ENCODE measurements at places on chromosomes 5 and 9.

DNA sequence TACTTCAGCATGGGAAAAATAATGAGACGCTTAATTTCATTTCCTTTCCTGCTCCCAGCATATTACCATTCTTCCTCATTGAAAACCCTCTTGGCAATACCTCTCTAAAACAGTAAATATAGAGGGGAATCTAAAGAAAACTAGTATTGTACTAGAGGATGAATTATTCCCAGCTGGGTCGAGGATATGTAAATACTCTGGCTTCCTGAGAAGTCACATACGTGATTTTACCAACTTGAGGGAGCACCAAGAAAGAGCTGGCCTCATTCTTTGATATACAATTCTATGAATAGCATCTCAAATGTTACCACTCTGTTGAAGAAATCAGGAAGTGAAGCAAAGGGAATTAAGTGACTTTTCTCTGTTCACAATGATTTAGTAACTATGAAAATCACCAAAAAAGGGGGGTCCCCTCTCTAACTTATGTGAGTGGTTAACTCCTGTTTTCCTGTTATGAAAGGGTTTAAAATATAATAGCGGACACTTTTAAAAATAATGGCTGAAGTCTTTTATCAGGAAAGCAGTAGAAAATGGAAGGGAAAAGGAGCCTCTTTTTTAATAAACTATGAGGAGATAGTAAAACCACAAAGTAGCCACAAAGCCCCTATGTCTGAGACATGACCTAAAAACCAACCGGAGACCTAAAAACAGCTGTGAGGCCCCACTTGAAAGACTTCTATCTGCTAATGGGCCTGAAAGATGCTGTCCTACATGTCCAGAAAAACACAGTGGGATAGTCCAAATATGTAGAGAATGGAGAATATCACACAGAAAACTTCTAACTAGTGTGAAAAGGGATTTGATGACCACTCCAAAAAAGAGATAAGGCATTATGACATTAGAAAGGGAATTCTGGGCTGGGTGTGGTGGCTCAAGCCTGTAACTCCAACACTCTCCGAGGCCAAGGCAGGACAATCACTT lies 42.6 kb downstream of the LPAR1 start:
- DNase-seq, result no peak

GRCh38 chr5:62931153-62931950 lies 352.7 kb downstream of the LRRC70 start:
- DNase-seq, result no peak

GRCh38 chr9:120920806-120921178 lies 5.8 kb downstream of the TRAF1 start:
- no peak for DNase-seq

DNA sequence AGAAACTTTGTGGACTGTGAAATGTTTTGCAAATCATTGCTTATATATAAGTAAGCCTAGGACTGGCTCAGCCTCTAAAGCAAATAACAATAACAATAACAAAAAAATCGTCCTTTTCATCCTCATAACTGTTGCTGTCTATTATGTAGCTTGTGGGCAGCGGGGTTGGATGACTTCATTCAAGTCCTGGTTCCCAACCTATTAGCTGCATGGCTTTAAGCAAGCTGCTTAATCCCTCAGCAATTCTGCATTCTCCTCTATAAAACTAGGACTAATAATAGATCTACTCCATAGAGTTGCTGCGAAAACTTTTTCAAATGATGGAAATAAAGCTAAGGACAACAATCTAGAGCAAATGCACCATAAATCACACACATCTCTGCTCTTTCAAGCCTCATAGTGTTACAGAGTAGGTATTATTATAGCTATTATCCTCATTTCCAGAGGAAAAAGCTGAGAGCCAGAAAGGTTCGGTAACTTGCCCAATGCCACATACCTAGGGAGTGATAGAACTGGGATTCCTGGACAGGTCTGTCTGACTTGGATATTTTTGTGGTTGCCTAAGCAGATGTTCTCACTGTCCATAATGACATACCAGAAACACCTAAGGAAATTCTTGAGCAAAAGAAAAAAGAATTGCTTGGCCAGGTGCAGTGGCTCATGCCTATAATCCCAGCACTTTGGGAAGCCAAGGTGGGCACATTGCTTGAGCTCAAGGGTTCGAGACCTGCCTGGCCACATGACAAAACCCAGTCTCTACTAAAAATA lies 98.8 kb upstream of the ADRA1B start:
- no peak for DNase-seq

DNA sequence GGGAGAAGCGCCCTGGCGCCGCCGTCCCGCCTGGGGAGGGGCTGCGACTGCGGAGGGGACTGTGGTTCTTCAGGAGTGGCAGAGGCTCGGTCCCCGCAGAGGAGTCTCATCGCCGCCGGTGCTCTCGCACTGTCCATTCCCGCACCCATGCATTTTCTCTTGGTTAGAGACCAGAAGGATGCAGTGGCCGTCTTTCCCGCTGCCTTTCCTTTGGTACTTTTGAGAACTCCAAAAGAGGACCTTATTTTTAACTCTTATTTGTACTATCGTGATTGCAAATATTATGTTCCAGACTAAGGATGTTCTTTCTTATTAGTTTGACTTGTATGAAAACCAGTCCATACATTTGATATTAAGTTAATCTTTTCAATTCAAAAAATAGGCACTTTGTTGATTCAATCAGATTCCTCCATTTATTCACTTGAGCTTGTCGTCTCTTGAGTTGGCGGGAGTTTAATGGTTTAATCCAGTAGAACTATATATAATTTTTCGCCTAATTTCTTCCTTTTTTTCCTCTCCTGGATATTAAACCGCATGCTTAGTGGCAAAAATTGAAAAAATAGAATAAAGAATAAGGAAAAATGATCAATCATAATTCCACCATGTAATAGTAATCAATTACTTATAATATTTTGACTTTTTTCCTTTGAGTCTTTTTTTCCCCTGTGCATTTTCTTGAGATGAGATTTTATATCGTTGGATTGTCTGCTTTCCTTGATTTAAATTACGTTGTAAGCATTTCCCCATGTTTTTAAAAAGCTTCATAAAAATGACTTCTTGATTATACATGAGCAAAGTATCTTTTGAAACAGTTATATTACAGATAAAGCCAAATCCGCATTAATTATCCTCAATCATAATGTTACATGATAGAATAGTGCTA lies 861 bp downstream of the ZFYVE16 start:
- peak; percentile 85 for DNase-seq

DNA sequence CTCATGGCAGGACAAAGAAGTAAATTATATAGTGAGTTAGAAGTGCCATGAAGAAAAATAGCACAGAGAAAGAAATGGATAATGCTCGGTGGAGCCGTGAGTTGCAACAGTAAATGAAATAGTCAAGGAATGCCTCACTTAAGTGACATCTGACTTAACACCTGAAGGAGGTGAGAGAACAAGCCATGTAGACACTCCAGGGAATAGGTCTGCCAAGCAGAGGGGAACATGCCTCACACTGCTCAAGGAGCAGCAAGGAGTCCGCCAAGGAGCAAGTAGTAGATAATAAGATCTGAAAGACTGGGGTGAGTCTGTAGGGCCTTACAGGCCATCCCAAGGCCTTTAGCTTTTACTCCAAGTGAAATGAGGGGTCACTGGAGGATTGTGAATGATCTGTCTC lies 21.8 kb downstream of the MAPKAP1 start:
- no peak for DNase-seq

- peak; percentile 67 for DNase-seq
Observed at GRCh38 chr5:179806250-179807048, at the start of gene MGAT4B. Gene MGAT4B, minus strand, starts transcription at chr5:179806866. Its CDS starts 283 bp downstream, at chr5:179806583.

DNA sequence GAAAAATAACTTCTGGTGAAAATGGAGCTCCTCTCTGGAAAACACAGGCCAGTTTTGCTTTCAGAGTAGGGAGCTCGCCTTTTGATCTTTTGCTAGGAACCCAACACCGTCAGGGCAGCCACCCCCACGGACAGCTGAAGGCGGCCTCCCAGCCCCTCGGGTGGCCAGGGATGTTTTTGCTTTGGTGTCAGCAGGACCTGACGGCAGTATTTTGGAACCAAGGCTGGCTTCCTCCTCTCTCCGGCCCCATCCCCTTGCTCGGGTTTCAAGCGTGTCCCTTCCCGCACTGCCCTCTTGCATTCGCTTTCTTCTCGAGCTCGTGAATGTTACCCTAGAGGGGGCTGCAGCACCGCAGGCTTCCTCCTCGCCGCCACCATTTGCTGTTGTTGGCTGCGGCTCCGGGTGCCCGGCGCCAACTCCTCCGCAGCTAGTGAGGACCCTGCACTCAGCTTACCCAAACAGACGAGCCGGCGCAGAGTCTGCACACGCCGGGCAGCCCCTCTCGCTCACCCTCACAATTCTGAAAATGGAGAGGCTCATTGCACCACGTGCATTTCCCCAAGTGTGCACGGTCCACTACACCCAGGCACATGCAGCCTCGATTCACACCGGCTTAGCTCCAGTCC lies 35.5 kb upstream of the ADAMTSL1 start:
- DNase-seq, result no peak

- DNase-seq, result no peak
Observed at GRCh38 chr5:50559955-50560354, 106.5 kb upstream of the PARP8 start.

DNA sequence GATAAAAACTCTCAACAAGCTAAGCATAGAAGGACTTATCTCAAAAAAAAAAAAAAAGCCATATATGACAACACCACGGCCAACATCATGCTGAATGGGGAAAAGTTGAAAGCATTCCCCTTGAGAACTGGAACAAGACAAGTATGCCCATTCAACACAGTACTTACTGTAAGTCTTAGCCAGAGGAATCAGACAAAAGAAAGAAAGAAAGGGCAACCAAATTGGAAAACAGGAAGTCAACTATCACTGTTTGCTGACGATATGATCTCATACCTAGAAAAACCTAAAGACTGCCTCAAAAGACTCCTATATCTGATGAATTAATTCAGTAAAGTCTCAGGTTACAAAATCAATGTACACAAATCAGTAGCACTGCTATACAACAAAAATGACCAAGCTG lies 24.6 kb upstream of the PTGER4 start:
- DNase-seq, result peak; percentile 70

DNA sequence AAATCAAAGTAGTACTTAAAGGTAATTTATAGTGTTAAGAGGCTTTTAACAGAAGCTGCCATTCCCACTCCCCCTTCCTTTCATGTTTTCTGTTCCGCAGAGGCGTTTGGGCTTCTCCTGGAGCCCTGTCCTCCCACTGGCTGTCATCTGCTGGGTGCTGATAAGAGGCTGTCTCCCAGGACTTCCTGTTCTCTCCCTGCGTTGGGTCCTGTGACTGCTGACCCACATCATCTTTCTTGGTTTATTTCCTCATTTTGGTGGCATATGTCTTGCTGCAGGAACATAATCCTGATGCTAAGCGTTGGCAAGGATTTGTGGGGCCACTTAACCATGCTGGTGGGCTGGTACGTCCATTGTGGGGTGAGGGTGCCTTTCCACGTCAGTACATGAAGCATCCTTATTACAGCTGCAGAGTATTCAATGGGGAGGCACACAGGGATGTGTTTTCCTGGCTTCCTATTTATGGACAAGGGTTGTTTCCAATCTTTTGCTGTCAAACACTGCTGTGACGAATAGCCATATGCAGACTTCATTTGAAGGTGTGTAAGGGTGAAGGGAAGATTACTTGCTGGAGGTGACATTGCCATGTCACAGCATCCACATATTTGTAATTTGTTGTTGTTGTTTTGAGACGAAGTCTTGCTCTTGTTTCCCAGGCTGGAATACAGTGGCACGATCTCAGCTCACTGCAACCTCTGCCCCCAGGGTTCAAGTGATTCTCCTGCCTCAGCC lies 22.3 kb upstream of the RNF130 start:
- peak; percentile 96 for DNase-seq

DNA sequence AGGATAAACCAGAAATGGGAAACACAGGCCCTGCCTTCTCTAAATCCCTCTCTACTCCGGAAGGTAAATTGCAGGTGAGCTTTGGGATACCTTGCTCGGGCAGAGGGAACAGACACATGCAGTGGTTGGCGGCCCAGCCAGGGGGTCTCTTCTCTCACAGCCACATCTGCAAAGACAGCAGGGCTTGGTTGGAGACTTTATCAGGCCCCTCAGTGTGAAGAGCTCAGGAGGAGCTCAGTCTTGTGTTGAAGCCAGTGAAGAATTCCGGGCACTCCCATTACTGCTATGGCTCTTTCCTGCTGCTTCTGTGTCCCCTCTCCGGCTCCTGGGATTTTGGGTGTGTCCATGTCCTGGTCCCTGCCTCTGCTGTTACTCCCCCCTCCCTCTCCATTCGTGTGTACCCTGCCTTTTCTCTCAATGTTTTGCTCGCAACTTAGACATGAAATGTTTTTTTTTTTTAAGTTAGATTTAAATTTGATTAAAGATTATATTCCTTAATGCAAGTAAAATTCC lies 99.8 kb downstream of the TRIO start:
- DNase-seq, result no peak

Data from KBM-7 (cell line).